ENCODE measurements at places on chromosomes 2 and 18.

DNA sequence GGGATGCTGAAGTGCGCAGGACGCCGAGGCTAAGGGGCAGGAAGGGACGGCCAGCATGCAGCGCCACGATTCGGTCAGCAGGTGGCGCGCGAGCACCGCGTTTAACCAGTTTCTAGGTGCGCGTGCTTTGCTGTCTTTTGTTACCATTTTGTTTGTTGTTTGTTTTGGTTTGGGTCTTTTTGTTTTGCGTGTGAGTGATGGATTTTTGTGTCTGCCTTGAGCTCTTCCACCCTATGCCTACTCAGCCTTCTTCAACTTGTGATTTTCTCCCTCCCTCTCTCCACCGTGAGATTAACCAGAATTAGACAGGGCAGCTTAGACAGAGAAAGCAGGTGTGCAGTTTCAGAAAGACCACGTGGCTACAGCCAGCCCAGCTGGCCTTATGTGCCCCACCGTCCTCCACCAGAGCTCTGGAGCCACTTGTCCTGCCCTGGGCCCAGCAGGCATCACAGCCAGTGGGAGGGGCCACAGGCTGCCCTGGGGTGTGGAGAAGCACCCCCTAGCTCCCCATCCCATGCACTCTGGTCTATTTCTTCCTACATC, 180.2 kb downstream of the RNF144A start:
- H3K27ac ChIP-seq = no peak overlapping the region
- no peaks in the 10 kb centered on the region for H3K27me3 ChIP-seq
- H3K4me3 ChIP-seq = peak overlapping the region; percentile 64
- peaks cover 7% of the 10 kb centered on the region for H3K4me1 ChIP-seq
- H3K36me3 ChIP-seq = no peaks in the 10 kb centered on the region

DNA sequence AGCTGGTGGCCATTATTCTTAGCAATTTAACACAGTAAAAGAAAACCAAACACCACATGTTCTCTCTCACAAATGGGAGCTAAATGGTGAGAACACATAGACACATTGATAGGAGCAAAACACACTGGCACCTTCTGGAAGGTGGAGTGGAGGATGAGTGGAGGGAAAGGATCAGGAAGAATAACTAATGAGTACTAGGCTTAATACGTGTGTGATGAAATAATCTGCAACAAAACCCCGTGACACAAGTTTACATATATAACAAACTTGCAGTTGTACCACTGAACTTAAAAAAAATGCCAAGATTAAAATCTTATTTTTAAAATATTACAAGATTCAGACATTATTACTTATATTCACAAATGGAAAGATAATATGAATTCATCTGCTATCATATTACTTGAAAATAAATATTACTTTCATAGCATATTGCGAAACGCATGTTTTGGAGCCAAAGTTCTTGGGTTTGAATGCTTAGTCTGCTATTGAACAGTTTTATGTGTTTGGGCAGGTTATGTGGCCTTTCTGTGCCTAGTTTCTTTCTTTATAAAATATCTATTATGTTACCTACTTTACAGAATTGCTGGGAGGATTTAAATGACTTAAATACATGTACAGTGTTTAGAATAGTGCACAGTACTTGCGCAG, 20.5 kb downstream of the ANKRD62 start:
- H3K4me3 ChIP-seq = no peak overlapping the region
- peaks cover 19% of the 10 kb centered on the region for H3K27me3 ChIP-seq
- no peak for DNase-seq
- H3K36me3 ChIP-seq = no peaks in the 10 kb centered on the region
- H3K27ac ChIP-seq = no peak overlapping the region
- H3K4me1 ChIP-seq = no peaks in the 10 kb centered on the region

- H3K4me3 ChIP-seq = no peak overlapping the region
- H3K36me3 ChIP-seq = peaks cover 6% of the 10 kb centered on the region
- no peak overlapping the region for H3K27ac ChIP-seq
- no peak for DNase-seq
Observed at GRCh38 chr18:901761-902160, 2.9 kb upstream of the ADCYAP1 start.

DNA sequence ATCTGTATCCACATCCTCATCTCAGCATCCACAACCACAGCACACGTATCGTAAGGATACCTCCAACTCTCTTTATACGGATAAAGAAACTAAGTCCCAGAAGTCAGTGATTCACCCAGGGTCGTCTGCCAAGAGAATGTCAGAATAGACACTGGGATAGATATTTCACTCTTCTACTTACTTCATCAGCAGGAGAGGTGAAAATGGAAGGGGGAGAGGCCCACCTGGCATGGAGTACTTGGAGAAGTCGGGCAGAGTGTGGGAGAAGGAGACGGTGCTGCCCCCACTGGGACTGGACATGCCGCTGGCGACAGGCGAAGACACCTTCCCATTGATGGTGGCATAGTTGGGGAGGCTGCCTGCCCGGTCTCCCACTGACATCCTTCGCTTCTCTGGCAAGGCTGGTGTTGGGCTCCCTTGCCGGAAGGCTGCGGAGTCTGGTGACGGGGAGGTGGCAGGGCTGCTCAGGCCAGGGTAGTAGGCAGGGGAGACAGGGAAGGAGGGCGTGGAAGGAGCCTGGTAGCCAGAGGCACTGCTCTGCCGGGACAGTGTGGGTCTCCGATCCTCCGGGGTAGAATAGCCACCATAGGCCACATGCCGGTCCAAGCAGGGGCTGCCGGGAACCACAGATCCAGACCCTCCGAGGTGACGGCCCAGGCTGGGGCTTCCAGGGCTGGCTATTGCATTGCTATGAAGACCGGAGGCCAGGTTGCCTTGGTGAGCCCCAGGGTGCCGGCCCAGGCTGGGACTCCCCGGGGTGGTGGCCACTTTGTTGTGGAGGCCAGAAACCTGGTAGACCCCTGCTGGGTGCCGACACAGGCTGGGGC, 185.1 kb downstream of the TNS1 start:
- no peaks in the 10 kb centered on the region for H3K4me1 ChIP-seq
- H3K4me3 ChIP-seq = no peak overlapping the region
- no peak for DNase-seq
- H3K27ac ChIP-seq = no peak overlapping the region

DNA sequence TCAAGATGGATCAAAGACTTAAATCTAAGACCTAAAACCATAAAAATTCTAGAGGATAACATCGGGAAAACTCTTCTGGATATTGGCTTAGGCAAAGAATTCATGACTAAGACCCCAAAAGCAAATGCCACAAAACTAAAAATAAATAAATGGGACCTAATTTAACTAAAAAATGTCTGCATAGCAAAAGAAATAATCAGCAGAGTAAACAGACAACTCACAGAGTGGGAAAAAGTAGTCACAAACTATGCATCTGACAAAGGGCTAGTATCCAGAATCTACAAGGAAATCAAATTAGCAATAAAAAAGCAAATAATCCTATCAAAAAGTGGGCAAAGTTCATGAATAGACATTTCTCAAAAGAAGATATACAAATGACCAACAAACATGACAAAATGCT, 18.2 kb upstream of the ASB18 start:
- DNase-seq = no peak
- H3K27me3 ChIP-seq = peaks cover 2% of the 10 kb centered on the region
- H3K36me3 ChIP-seq = no peaks in the 10 kb centered on the region
- no peaks in the 10 kb centered on the region for H3K4me1 ChIP-seq
- H3K27ac ChIP-seq = no peak overlapping the region
- H3K4me3 ChIP-seq = no peak overlapping the region

GRCh38 chr18:31102941-31103340, 720 bp upstream of the DSC2 start:
- no peak for DNase-seq
- no peak overlapping the region for H3K27ac ChIP-seq
- H3K4me3 ChIP-seq = no peak overlapping the region

DNA sequence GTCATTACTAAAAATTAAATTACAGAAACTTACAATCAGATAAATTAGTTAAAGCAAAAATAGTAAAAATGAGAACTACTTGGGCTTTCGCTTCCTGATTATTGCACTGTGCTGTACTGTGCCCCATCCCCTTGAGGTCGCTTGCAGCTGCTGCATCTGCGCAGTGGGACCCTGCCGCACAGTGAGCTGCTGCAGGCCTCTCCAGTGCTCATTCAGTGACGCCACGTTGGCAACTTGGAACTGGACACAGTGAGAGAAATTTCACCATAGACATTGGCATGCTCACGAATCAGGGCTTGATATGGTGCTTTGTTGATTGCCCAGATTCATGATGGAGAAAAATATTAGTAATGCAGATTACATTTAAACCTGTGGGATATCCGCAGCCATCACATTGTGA, 290.8 kb upstream of the MYT1L start:
- no peaks in the 10 kb centered on the region for H3K4me1 ChIP-seq
- peak; percentile 51 for DNase-seq
- no peak overlapping the region for H3K27ac ChIP-seq
- no peak overlapping the region for H3K4me3 ChIP-seq
- peaks cover 9% of the 10 kb centered on the region for H3K27me3 ChIP-seq

Data from activated CD4-positive, alpha-beta T cell treated with anti-CD3 and anti-CD28 coated beads, Interleukin-2, amount 10 ng/mL, durations not matched to agents 24 days and 14 days (primary cell).